ENCODE measurements at places on chromosomes 1 and 21. TPM values are rescaled to one million over a fixed set of nuclear protein-coding genes. Genes with fewer than 3 reads are reported as not detected.

Gene TEKT2
- not detected for total RNA-seq

Gene RPE65
- not detected for total RNA-seq

Gene AGMAT
- total RNA-seq = 7.6 TPM

Gene NES
- 1.1 TPM for total RNA-seq

Gene FCRL2
- total RNA-seq = not detected

Gene ADAMTS4
- not detected for total RNA-seq

Gene RLF
- 5.3 TPM for total RNA-seq

Gene LCE1B
- total RNA-seq = not detected

Gene REN
- not detected for total RNA-seq

Gene RPS6KC1
- 10.7 TPM for total RNA-seq

Gene GPR25
- not detected for total RNA-seq

Gene INAVA
- 46.3 TPM for total RNA-seq
